WTC11 (cell line): ENCODE measurements at places on chromosomes 7 and 10. TPM values are rescaled to one million over a fixed set of nuclear protein-coding genes. Genes with fewer than 3 reads are reported as not detected.

- peaks cover 32% of the 10 kb centered on the region for H3K4me1 ChIP-seq
- no peak overlapping the region for H3K4me3 ChIP-seq
- H3K27ac ChIP-seq = peak overlapping the region; percentile 70; the same call in 1 of the 2 replicates
- no peak for DNase-seq
- H3K27me3 ChIP-seq = no peaks in the 10 kb centered on the region; the same call in 1 of the 2 replicates
- peaks cover 84% of the 10 kb centered on the region for H3K36me3 ChIP-seq
These were observed 6.0 kb downstream of the CYREN start for GRCh38 chr7:135164357-135165061.

Gene GRM3
- 0.87 to 1.5 TPM (median 0.94 TPM) in 3 replicates for total RNA-seq

GRCh38 chr10:871951-872403 is 59.5 kb downstream of the LARP4B start:
- no peak overlapping the region for H3K4me3 ChIP-seq
- peak overlapping the region; percentile 69; the same call in 1 of the 2 replicates for H3K27ac ChIP-seq
- H3K36me3 ChIP-seq = peaks cover 38% of the 10 kb centered on the region

Gene NOC3L
- total RNA-seq = 25.5 to 28.3 TPM (median 26.1 TPM) in 3 replicates

- H3K27me3 ChIP-seq = no peaks in the 10 kb centered on the region
- peak overlapping the region; percentile 91 for H3K27ac ChIP-seq
- H3K4me3 ChIP-seq = 0 out of 2 replicates have a peak overlapping the region, but pooled peaks have one; percentile 9
- peaks cover 18% of the 10 kb centered on the region for H3K36me3 ChIP-seq
These were observed 399.4 kb downstream of the PLXDC2 start for GRCh38 chr10:20215547-20216152.

DNA sequence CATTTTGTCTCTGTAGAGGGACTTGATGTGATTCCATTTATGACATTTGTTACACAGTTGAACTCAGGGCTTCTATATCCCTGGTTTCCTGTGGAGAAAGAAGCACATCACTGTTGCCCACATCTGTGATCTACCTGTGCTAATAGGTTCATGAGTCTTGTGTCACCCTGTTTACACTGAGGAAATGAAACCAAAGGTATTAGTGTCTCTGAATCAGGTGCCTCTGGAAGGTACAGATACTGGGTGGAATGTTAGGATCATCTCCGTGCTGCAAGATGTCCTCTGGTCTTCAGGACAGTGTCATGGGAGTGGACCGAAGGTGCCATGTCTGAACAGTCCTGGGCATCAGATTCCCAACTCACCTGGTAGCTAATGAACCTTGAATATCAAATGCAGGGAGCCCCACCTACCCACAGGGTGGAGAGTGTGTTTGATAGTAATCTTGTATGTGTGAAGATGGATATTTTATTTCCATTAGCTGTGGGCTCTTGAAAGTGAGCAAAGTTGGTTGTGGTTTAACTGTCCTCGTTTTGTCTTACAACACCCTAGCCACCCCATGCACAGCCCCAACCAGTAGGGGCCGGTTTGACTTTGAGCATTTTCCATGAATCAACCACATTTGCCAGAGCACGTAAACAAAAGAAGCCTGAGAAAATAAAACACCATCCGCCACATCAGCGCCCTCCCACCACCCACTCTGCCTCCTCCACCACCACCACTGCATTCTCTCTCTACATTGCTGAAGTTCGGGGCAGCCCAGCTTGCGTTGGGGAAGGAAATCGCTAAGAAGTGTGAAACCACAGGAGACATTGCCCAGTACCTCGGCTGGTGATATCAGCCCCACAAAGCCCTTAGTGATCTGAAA is 40.7 kb downstream of the TARP start:
- H3K27ac ChIP-seq = 0 out of 2 replicates have a peak overlapping the region, but pooled peaks have one; percentile 16
- H3K4me3 ChIP-seq = no peak overlapping the region
- 0 out of 2 replicates have a peak, but pooled peaks cover 14% of the 10 kb centered on the region for H3K36me3 ChIP-seq
- peaks cover 4% of the 10 kb centered on the region for H3K4me1 ChIP-seq

- peak overlapping the region; percentile 82; the same call in 1 of the 2 replicates for H3K27ac ChIP-seq
- H3K36me3 ChIP-seq = no peaks in the 10 kb centered on the region; the same call in 1 of the 2 replicates
- peaks cover 54% of the 10 kb centered on the region for H3K4me1 ChIP-seq
- H3K4me3 ChIP-seq = no peak overlapping the region
- DNase-seq = peak; percentile 65
These were observed 82.2 kb downstream of the PIK3CG start for GRCh38 chr7:106947244-106947728.

DNA sequence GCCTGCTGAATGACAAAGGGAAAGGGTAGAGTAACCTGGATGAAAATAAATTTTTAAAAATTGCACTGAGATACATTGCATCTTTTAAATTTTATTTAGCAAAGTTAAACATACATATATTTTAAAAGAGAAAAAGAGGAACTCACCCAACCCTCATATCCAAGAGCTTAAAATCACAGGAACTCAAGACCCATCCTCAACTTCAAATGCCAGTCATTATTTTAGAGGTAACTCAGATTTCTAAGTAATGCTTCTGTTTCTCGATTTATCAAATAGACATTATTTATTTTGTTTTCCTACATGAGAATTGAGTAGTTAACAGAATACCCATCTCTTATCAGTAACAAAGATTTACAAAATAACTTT is 32.4 kb upstream of the KMT2E start:
- peak overlapping the region; percentile 35; the same call in 1 of the 2 replicates for H3K27ac ChIP-seq
- no peak overlapping the region for H3K4me3 ChIP-seq
- DNase-seq = no peak
- peaks cover 75% of the 10 kb centered on the region for H3K4me1 ChIP-seq

Gene GRID2IP
- total RNA-seq = 3.0 to 4.8 TPM (median 4.6 TPM) in 3 replicates

DNA sequence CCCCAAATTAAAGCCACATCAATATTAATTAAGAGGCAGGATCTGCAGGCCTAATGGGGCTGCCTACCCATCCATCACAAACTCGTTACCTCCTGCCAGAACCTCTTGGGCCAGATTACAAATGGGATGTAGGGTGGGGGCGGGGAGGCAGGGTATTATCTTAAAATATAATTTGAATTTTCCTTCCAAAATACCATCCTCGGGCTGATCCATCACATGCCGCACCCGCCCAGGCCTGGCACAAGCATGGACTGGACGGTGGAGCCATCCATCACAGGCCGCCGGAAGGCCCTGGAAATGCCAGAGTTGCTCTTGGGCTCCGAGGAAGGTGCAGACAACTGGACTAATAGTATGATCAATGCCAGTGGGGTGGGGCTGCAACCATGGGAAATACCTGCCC is 212.8 kb downstream of the GRID1 start:
- no peak overlapping the region for H3K4me3 ChIP-seq
- H3K27ac ChIP-seq = no peak overlapping the region
- H3K4me1 ChIP-seq = peaks cover 10% of the 10 kb centered on the region
- peaks cover 2% of the 10 kb centered on the region; the same call in 1 of the 2 replicates for H3K27me3 ChIP-seq
- no peak for DNase-seq
- no peaks in the 10 kb centered on the region for H3K36me3 ChIP-seq

- no peak overlapping the region for H3K27ac ChIP-seq
- no peak for DNase-seq
- H3K27me3 ChIP-seq = no peaks in the 10 kb centered on the region
- peaks cover 17% of the 10 kb centered on the region for H3K4me1 ChIP-seq
These were observed 139.0 kb downstream of the LRRN3 start for GRCh38 chr7:111229916-111230315.

Gene FHIP2A
- 14.3 to 15.5 TPM (median 14.6 TPM) in 3 replicates for total RNA-seq

Gene FKBP6
- total RNA-seq = 0.09 to 0.11 TPM in 2 of 3 replicates, not detected in the other

- peaks cover 4% of the 10 kb centered on the region for H3K36me3 ChIP-seq
- H3K27ac ChIP-seq = no peak overlapping the region
- 0 out of 2 replicates have a peak, but pooled peaks cover 4% of the 10 kb centered on the region for H3K27me3 ChIP-seq
These were observed 18.7 kb downstream of the SSMEM1 start for GRCh38 chr7:130226333-130226732.

GRCh38 chr10:75019370-75019769 is 92.1 kb upstream of the SAMD8 start:
- no peak for DNase-seq
- H3K4me3 ChIP-seq = no peak overlapping the region
- H3K4me1 ChIP-seq = peaks cover 19% of the 10 kb centered on the region
- H3K36me3 ChIP-seq = peaks cover 7% of the 10 kb centered on the region; the same call in 1 of the 2 replicates
- H3K27me3 ChIP-seq = no peaks in the 10 kb centered on the region

DNA sequence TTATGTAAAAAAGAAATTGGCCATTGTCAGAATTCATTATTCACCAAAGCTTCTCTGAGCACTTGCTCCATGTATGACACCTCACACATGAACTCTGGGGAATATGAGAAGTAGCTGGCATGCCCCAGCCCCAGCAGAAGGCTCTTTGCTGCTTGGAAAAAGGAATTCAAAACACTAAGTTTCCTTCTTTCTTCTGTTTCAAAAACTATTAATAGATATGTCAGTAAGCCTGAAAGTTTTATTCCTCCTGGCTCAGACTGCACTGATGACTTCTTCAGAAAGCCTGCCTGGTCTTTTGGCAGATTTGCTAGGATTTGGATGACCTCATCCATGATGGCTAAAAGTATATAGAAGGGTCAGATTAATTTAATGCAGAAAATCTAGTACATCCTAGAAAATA is 511.0 kb downstream of the GFRA1 start:
- H3K36me3 ChIP-seq = no peaks in the 10 kb centered on the region
- peaks cover 23% of the 10 kb centered on the region for H3K4me1 ChIP-seq
- no peak overlapping the region for H3K4me3 ChIP-seq
- H3K27me3 ChIP-seq = no peaks in the 10 kb centered on the region

DNA sequence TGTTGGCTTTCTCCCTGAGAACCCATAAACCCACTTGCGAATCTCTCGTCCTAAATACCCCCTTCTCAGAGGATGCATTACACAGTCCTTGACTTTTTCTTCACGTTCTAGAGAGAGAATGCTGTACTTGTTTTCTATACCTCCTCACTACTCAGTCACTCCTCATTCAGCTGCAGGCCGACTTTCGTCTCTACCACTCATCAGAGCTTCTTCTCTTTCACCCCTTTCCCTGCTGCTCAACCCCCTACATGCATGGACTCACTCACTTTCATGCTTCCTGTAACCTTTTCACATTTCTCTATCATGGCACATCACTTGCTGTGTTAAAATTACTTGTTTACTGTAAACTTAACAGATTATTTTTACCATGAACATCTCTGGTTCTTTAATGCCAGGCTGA is 19.8 kb downstream of the MDFIC start:
- no peak overlapping the region for H3K27ac ChIP-seq
- H3K27me3 ChIP-seq = no peaks in the 10 kb centered on the region
- peaks cover 28% of the 10 kb centered on the region for H3K4me1 ChIP-seq

DNA sequence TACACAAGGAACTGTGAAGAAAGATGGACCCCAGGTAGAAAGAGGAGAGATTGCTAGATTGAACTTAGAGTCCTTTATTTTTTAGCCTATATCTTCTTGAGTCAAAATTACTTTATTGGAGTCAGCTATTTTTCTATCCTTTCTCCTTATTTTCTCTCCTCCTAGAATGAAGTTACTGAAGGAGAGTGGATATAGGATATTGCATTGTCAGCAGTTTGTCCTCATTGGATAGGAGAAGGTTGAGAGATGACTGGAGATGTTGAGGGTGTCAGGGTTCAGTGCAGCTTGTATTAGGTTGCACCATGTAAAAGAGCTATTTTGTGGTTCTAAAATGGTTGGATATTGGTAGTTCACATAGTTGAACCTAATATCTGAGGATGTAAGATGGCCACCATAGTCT is 5.5 kb downstream of the LRMDA start:
- no peak for DNase-seq
- no peaks in the 10 kb centered on the region for H3K36me3 ChIP-seq
- no peak overlapping the region for H3K27ac ChIP-seq
- H3K27me3 ChIP-seq = peaks cover 97% of the 10 kb centered on the region
- H3K4me3 ChIP-seq = no peak overlapping the region
